ENCODE measurements at places on chromosomes 7 and 10.

- DNase-seq: peak; percentile 92
Observed at GRCh38 chr10:116741391-116742351, 695 bp downstream of the HSPA12A start.

DNA sequence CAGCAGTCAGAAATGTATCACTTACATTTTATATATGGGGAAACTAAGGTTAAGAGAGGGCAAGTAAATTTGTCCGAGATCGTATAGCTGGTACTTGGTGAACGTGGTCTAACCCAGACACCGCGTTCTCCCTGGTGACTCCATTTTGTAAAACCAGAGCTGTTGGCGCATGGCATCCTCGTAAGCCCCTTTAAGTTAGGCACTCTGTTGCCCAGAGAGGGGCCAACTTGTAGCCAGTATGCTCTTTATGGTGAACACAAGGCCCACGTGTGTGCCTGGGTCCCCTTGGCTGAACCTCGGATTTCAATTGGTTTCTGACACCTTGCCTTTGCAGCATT is 39.7 kb upstream of the ZNF518A start:
- DNase-seq: no peak

DNA sequence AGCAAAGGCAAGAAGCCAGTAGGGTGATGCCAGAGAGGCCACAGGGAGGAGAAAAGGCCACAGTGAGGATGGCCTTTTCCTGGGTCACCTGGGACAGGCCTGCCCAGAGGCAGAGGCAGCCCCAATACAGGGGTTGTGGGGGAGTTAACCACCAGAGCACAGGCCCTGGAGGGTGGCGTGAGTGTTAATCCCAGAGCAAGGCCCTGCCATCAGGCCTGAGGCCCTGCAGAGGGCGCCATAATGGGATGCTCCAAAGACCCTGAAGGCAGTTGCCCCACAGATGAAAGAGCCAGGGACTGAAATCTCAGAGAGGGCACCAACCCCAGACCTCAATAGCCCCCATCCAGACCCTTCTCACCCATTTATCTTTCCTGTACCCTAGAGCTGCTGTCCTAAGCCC is 23.9 kb downstream of the SLC13A4 start:
- peak; percentile 62 for DNase-seq

GRCh38 chr10:129093641-129094040 is 373.4 kb upstream of the MGMT start:
- no peak for DNase-seq

GRCh38 chr7:128236924-128237586 is 4.0 kb upstream of the LEP start:
- peak; percentile 92 for DNase-seq

GRCh38 chr7:107641676-107642075 is 19.0 kb upstream of the SLC26A4 start:
- DNase-seq: no peak

GRCh38 chr7:152366662-152367061 is 69.1 kb downstream of the KMT2C start:
- DNase-seq: no peak

GRCh38 chr10:3476186-3476585 is 303.6 kb upstream of the PITRM1 start:
- DNase-seq: peak; percentile 27

GRCh38 chr10:44864051-44864450 is 47.1 kb upstream of the TMEM72 start:
- no peak for DNase-seq

GRCh38 chr7:135317676-135318325 is 84.2 kb downstream of the STRA8 start:
- peak; percentile 58 for DNase-seq

DNA sequence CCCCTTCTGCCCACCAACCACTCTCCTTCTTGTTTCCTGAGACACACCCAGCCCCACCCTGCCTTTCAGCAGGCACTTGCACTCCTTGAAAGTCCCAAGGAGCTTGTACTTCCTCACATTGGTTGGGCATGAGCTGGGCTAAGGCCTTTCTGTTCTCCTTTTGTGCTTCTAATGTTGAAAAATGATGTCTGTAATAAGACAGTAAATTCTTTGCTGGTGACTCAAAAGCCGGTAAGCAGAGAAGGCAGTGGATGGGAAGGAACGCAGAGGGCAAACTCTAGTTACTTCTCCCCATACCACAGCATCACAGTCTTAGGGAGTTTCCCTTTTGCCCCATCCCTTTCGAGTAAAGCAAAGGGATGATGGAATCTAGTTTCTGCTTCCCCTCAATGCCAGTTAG is 185.6 kb downstream of the PLXNA4 start:
- peak; percentile 92 for DNase-seq

DNA sequence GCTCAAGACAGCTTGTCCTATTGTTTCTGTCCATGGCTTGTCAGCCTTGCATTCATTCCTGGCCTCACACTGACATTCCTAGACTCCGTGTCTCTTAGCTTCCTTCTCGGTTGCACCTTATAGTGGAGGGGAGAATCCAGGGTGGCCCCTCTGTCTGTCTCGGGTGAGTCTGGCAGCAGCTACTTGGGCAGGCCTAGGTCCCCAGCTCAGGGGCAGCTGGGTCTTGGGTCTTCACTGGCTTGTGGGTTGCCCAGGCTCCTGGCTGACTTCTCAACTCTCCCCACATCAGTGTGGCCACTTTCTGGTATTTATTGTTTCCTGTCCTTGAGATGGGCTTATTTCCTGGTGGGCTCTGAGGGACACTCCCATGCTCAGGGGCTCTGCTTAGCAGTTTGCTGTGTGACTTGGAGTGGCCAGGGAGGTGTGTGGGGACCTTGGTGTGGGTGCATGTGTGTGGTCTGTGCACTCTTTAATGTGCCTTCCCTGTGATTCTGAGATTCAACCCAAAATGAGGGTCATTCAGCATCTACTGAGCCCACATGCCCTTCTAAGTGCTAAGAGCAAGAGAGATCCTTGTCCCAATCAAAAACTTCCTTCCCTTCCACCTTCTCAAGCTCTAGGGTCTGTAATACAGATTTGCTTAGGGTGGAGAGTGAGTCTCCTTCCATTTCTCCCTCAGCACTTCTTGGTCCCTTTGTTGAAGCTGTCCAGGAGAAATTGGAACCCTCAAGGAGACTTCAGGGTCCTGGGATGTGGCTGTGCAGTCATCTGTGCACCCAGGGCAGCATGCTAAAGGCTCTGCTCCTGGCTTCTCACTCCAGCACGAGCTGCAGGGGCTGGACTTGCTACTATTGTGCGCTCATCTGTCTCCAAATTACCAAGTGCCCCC is 20.1 kb downstream of the UPP1 start:
- DNase-seq: peak; percentile 57

GRCh38 chr7:45219130-45219529 is 61.5 kb downstream of the RAMP3 start:
- no peak for DNase-seq

DNA sequence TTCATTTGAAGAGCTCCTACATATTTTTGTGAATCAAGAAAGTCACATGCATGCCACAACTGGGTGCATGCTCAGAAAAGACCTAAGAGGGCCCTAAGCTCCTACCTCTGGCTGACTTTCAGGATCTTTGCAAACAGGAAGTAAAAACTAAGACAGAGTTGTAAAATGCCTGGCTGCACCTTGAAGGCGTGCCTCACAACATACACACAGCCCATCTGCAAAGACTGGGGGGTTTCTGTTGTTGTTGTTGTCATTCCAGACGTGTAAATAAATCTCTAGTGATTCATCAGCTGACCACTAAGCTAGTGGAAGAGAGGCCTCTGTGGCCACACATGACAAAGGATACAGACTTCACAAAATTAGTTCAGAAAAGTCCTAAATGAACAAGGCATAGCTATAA is 31.8 kb downstream of the SMURF1 start:
- DNase-seq: no peak

DNA sequence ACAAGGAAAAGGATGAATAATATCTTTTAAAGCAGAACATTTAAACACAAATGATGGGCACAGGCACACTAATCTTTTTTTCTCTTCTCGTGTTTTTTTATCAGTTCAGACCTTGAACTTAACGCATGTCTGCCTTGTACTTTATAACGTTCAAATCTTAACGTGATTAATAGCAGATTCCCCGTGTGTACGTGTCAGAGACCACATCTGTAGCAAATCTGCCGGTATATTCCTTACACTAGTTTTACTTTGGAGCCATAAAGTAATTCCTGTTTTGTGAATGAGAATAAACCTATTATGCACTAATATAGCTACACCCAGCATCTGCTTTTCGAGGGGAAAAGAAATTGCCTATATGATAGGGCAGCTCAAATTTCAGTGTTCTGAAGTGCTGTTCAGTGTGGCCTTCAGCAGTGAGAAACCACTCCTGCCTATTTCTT is 166.0 kb upstream of the TCF7L2 start:
- no peak for DNase-seq

DNA sequence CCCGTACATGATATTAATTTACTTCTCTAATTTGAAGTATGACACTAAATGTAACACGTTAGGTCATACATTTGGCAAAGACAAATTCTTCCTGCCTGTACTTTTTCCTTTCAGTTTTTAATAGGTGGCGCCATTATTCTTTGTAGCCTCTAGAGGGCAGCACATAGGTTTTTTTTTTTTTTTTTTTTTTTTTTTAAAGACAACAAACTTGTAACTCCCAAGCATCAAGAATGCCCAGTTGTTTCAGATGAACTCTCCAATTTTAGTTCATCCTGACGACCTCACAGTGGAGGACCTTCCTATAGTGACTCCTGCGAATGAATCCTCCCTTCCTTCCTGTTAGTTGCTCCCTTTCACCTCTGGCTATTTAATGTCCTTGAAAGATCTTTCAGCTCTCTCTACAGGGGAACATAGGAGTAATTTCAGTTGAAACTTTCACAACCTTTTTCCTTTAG is 139.3 kb upstream of the HDAC9 start:
- DNase-seq: peak; percentile 9

- DNase-seq: peak; percentile 92
Observed at GRCh38 chr7:2688409-2689342, 674 bp downstream of the AMZ1 start.

DNA sequence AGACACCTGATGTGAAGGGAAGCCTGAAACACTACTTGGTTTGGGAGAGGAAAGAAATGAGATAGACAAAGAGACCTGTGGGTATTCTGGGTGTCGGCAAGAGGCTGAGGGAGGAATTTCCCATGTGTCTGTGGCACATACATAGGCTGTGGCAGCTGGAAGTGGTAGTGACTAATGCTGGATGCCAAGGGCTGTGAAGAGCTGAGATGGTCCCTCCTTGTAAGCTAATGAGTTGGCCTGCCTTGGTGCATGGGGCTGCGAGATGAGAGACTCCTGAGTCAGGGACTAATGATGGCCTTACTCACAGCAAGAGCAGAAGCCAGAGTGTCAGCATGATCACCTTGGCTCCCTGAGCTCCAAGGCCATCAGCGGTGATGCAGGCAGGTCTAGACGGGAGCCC is 119.0 kb upstream of the EEPD1 start:
- peak; percentile 91 for DNase-seq

DNA sequence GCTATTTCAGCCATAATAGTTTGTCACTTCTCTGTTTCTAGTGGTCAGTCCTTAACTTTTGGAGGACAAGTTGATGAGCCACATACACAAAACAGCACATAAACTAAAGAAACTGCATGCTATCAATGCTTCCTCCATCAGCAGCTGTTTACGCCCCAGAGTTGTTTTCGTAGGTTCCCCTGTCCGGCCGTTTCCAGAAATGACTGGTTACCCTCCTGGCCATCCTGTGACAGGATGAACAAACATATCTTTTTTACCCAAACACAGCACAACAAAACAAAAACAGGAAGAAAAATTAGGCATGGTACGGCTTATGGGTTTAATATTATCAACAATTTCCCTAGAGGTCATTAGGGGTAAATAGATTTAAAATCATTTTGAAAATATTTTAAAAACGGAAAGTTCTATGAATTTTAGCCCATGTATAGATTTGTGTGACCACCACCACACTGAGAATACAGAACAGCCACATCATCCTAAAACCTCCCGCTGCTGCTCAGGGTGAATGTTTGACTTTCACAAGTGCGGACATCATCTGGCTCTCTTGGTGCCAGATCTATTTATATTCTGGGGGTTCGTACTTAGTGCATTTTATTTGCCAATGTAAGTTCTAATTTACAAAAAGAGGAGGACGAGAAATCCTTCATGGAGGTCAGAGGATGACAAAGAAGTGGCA is 74.8 kb downstream of the HIPK2 start:
- peak; percentile 68 for DNase-seq

DNA sequence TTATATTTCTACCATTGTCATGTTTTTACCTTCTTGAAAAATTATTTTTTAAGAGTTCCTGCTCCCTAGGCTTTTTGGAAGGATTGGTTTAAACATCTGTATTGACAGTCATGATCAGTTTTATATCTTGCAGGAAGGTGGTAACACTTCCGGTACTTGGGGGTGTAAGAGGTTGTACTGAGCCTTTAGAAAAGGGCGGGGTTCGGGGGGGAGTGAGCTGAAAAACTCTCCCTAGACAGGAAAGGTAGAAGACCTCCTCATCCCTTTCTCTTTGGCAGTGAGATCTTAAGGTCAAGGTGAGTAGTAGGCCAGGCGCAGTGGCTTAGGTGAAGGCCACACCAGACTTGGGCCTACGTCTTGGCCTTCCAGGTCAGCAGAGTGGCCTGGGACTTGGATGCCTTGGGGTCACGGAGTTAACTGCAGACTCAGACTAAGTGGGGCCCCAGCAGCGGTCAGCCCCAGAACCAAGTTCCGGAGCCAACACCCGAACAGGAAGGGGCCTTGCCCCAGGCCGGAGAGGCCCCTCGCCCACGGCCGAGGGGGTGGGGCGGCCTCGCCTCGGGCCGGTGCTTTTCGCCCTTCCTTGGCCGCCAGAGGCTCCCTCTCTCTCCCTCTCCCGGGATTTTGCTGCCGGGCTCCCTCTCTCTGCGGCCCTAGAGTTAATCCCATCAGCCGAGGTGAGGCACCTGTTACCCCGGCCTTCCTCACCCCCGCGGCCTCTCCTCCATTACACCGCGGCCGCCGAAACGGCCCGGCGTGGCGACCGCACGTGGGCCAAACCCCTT is at the start of gene PPP1R9A:
Gene PPP1R9A, plus strand, starts transcription at position 569 of the 785 bp plus-strand sequence. CDS start 2,520 bp downstream, outside the sequence.
- peak; percentile 85 for DNase-seq

DNA sequence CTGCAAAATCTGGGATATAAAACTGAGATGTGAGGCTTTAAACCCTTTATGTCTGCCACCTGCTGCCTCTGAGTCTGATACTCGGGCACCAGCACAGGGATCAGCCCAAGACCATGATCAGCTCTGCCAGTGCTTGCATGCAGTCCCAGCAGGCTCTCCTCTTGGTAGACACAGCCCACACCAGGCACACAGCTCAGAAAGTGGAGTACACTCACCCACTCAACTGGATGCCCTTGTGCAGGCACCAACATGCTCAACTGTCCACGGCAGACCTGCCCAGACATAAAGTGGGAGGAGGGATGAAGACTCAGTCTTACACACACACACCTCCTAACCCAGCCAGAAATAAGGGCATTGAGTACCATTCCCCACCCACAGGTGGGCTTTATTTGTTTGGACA is 18.2 kb upstream of the MYH16 start:
- DNase-seq: no peak

All from osteoblast (primary cell).